Left hindlimb (tissue), 1 donor: ENCODE measurements at places on chromosomes 2 and 18.

GRCh38 chr18:60554967-60555366, 182.4 kb upstream of the MC4R start:
- DNase-seq = peak; percentile 34

- DNase-seq = peak; percentile 17
These were observed 39.3 kb upstream of the ID2 start for GRCh38 chr2:8642366-8643068.

- DNase-seq = no peak
These were observed 136.2 kb upstream of the CDCA7 start for GRCh38 chr2:173218326-173219056.

GRCh38 chr2:168120310-168120709, 127.1 kb downstream of the STK39 start:
- no peak for DNase-seq

- no peak for DNase-seq
These were observed 11.5 kb upstream of the TMEM237 start for GRCh38 chr2:201654616-201655384.
